ENCODE measurements at places on chromosomes 12 and 14.

GRCh38 chr14:100222224-100223093 is 16.5 kb upstream of the YY1 start:
- no peak for DNase-seq

DNA sequence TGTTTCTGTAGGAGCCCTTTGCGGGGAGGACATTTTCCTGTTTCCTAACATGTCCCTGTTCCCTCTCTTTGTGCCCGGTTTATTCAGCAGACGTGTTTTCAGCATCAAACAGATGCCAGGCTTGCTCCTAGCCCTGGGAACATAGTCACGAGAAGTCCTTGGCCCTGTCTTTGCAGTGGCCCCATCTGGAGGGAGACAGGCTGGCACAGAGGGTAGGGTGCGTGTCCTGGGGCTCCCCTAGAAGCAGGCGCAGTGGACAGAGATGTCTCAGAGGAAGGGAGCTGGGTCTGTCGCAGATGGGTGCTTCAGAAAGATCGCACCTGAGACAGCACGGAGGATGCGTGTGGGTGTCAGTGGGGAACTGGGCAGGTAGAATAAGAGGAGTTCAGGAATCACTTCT is 75.0 kb upstream of the DYNC1H1 start:
- DNase-seq = no peak

DNA sequence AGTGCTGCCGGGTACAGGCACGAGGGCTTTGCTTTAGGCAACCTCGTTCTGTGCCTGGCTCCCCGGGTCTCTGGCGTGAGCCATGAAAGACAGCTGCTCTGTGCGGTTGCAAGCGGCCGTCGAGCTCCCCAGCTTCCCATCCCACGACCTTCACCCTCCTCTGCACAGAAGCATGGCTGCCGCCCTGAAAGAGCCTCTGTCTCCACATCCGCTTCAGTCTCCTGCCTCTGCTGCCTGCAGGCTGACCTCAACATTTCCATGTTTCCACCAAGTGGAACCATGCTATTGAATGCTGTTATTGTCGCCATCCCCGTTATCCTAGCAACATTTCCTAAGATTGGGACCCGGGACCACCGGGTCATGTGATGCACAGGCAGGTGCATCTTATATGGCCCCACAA is 57.1 kb downstream of the KDM2B start:
- DNase-seq = no peak

- no peak for DNase-seq
Observed at GRCh38 chr14:91283666-91284065, 39.2 kb upstream of the GPR68 start.

DNA sequence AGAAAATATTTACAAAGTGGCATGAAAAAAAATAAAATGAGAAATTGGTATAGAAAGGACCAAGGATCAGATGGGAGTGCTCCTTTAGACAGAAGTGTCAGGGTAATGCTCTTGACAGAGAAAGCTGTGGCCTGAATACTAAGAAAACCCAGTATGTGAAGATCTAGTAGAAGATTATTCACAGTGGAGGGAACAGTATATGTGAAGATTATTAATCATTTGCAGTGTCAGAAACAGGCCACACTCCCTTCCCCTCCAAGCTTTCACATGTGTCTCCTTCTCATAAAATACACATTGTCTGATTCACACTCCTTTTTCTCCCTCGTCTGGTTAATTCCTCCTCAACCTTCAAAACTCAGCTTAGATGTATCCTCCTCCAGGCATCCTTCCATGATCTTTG is 41.3 kb downstream of the CAPS2 start:
- no peak for DNase-seq

DNA sequence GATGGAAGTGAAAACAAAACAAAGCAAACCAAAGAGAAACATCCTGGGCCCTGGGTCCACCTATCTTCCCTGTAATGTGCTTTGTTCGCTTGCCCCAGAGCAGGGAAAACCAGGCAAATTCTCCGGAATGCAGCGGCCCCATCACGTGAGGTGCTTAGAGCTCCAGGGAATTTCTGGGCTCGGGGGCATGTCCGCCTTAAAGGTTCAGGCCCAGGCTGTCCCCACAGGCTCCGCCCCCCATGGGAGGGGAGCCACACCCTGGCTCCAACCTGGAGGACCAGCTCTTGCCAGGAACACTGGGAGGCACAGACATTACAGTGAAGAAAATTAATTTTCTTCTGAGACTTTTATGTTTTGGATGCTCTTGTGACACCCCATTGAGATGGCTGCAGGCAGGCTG is 69.9 kb downstream of the RBM19 start:
- no peak for DNase-seq

- DNase-seq = no peak
Observed at GRCh38 chr12:41700940-41701339, 443.7 kb downstream of the GXYLT1 start.

All from activated naive CD8-positive, alpha-beta T cell treated with anti-CD3 and anti-CD28 coated beads, Interleukin-2, amount 50 U/mL, for 16 hours (primary cell).